ENCODE measurements at places on chromosomes 1 and 21.

- no peak for DNase-seq
These were observed 49.7 kb upstream of the MACF1 start for GRCh38 chr1:39154553-39155421.

GRCh38 chr1:76023669-76024435 lies 50.7 kb upstream of the ST6GALNAC3 start:
- no peak for DNase-seq

DNA sequence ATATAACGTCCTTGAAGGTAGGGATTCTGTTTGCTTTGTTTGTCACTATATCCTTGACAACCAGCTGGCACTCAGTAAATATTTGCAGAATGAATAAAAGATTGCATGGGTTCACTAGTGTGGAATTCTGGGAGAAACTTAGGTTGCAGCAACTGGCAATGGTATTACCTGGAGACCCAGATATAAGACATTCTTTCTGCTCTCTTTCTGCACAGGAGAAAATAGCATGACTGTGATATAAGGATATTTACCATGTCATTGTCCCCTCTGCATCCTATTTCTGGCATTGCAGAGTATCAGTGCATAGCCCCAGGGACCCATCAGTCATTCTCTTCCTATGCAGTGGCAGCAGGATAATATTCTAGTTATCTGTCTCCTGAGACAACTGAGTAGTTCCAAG lies 308.9 kb upstream of the LRRC7 start:
- DNase-seq: no peak

DNA sequence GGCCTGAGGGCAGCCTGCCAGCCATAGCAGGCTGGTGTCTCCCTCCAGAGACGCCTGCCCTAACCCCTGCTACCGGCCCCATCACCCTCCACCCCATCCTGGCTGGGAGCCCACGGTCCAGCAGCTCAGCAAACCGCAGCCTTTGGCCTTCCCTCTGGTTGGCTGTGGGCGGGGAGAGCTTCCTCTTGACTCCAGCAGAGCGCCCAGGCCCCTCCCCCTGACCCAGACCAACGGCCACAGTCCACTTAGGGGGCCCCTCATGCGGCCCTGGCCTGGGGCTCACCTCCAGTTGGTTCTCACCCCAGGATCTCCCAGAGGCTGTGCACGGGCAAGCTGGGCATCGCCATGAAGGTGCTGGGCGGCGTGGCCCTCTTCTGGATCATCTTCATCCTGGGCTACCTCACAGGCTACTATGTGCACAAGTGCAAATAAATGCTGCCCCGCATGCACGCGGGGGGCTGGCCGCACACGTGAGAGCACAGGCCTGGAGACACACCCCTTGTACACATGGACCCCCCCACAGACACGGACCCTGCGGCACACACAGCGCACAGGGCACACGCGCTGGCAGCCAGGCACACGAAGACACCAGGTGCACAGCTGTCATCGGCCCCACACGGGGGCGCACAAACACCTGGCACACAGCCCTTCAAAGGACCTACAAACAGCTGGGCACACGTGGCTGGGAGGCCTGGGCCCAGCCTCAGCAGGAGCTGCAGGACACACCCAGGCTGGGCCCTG lies 3.1 kb downstream of the SMIM1 start:
- peak; percentile 37 for DNase-seq

- no peak for DNase-seq
These were observed 6.8 kb upstream of the HAX1 start for GRCh38 chr1:154265586-154265985.

- DNase-seq: no peak
These were observed 16.8 kb downstream of the TAF13 start for GRCh38 chr1:109059026-109059425.

DNA sequence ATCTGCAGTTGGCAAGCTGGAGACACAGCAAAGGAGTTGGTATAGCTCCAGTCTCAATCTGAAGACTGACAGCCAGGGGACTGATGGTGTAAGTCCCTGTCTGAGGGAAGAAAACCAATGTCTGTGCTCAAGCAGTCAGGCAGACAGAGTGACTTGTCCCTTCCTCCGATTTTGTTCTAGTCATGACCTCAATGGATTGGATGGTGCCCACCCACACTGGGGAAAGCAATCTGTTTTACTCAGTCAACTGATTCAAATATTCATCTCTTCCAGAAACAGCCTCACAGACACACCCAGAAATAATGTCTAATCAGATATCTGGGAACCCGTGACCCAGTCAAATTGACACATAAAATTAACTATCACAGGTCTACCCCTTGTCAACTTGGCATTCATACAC lies 11.9 kb upstream of the MRPL39 start:
- no peak for DNase-seq

DNA sequence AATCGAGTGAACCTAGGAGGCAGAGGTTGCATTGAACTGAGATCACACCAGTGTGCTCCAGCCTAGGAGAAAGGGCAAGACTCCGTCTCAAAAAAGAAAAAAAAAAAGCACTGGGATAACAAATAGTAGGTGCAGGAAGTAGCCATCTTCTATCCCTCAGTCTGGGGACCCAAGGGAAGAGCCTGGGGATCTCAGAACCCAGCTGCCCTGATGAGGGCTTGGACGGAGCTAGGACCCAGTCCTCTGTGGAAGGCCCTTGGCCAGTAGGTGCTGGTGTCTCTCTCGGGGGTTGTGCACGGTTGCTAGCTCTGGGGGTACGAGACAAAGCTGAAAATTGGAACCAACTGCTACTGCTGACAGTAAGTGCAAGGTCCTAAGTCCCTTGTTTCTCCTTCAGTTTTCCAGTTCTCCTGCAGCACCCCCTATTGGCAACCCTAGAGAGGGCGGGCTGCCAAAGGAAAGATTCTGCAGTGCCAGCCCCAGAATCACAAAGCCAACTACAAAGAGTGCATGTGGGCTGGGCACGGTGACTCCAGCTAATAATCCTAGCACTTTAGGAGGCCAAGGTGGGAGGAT lies 57.6 kb upstream of the KIF1B start:
- no peak for DNase-seq

GRCh38 chr1:16998589-16998988 lies 13.1 kb downstream of the ATP13A2 start:
- DNase-seq: no peak

- DNase-seq: no peak
These were observed 2.2 kb upstream of the ZBTB7B start for GRCh38 chr1:155000411-155000725.

DNA sequence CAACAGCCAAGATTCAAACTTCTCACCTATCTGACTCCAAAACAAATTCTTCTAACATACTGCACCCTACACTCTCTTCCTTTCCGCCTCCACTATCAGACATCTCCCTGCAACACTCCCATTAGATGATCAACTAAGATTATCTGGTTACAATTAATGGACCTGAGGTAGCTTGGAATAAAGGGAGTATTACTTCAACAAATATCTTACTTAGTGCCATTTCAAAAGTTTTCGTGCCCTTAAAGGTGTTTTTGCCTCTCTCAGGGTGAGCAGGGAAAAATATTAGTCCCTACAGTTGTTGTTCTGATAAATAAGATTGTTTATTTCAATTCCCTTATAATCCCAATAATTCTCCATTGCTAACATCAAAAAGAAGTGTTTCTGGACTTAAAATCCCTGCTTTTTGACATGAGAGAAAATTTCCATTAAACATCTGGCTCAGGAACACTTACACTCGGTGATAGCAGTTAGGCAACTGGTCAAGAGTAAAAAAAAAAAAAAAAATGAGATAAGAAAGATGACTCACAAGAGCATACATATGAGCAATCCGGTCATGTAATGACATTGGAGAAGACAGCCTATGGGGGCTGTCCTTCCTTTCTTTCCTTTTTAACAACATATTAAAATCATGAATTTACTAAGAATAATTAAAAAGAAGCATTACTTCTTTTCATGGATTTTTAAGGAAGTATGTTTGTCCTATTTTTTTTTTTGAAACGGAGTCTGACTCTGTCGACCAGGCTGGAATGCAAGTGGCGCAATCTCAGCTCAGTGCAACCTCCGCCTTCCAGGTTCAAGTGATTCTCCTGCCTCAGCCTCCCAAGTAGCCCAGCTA lies 7.6 kb downstream of the RSBN1 start:
- no peak for DNase-seq

- DNase-seq: no peak
These were observed 133.7 kb downstream of the SMYD2 start for GRCh38 chr1:214414691-214415090.

DNA sequence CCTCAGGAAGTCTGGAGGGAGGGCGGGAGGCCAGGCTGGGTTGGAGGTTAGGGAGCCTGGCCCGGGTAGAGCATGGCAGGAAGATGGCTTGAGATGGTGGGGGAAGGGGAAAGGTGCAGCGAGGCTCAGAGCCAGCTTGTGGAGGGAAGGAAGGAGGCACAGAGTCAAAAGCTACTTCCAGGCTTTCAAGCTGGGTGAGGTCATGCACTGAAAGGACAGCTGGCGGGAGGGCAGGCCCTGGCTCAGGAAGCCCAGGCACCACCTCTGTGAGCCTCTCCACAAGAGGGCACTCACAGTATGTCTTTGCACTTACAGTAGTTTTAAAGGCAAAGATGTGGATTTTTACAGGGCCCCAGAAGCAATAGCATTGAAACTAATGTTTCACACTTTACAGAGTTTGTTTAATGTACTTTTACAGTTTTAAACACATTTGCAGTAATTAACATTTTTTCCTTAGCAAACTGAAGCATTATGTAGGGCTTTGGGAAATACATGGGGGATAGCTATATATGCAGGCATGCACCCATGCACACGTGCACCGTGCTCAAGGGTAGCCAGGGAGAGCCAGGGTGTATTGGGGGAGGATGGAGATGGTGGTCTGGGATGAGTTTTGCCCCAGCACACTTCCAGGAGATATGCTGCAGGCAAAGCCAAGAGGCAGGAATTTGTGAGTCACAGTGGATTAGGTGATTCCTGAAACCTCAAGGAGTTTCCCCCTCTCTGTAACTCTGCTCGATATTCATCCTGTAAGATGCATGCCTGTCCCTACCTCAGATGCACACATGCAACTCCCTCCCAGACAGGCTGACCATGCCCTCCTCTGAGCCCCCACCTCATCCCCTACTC lies 6.1 kb upstream of the ADAM15 start:
- DNase-seq: no peak

- no peak for DNase-seq
These were observed 13.8 kb downstream of the FASLG start for GRCh38 chr1:172672720-172673119.

- DNase-seq: no peak
These were observed 28.3 kb upstream of the PKN2 start for GRCh38 chr1:88655685-88656299.

DNA sequence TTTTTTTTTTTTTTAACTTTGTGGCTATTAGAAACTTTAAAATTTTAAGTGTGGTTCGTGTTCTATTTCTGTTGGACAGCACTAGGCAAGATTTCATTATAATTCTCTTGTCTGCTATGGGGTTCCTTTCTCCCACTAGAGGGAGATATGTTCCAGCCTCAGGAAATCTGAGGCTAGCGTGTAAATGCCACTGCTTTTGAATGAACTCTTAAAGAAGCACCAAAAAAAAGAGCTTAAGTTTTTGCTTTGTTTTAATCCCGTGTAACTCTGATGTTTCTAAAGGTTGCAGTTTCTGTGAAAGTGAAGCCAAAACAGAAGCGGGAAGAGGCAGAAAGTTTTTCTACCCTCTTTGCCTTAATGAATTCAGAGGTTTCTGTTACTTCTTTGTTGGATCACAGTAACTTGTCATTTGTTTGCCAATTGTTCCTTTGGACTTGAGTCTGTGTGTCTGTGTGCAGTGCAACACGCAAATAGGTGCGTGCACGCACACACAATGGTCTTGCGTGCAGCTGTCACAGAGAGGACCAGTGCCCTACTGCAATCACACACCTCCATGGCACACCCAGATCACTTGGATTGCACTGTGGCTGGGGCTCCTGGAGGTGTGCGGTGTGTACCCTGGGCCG lies 32.3 kb downstream of the HHAT start:
- no peak for DNase-seq

GRCh38 chr21:25913479-25913878 lies 178.7 kb downstream of the GABPA start:
- DNase-seq: no peak

DNA sequence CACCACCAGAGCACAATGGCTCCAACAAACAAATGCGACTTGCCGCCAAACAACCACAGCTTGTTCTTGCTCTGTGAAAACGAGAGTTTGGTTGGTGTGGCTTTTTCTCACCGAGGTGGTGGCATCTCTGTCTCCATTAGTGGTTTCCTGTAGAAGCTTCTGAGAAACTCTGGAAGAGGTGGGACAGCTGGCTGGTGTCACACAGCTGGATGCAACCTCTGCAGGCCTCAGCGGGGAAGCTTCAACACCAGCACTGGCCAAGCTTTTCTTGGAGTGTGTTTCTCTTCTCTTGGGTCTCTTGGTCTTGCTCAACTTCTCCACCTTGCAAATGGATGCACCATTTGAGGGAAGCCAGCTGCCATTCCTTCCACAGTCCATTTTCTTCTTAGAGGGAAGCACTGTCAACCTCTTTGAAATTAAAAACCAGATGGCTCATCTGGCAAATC lies 124.8 kb downstream of the KCNN3 start:
- DNase-seq: peak; percentile 42

- no peak for DNase-seq
These were observed 2.3 kb downstream of the TTLL7 start for GRCh38 chr1:83996621-83997020.

DNA sequence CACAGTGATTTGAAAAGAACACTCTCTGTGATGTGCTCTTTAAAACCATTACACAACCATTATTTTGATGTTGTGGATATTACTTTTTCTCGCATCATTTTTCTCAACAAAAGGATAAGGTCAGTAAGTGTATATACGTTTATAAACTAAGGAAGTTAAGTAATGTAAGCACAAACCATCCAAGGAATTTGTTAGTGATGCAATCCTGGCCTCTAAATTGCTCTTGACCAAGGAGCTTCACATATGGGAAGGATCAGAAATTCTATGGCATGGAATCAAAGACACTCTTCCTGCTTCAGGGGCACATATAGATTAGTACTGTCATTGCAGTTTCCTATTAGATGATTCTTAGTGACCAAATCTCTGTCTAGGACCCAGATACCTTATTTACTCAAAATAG lies 3.6 kb upstream of the PPP2R5A start:
- DNase-seq: no peak

GRCh38 chr1:21335750-21336224 lies 45.5 kb upstream of the ECE1 start:
- no peak for DNase-seq

DNA sequence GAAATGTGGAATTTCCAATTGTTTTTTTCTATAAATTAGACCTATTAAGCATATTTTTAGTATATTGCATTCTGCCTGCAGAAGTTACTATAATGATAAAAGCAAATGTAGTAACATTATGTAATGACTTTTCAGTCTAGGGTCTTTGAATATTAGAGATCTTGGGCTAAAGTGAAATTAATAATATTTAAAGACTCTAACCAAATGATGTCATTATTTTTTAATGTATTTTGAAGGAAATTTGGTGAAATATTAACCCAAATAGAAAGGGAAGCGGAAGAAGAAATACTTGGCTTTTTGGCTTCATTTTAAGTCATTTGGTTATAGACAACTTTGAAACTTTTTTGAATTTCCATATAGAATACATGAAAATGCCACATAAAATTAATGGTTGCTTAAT lies 26.8 kb downstream of the RAB4A start:
- DNase-seq: no peak

GRCh38 chr1:10727751-10728232 lies 68.7 kb downstream of the CASZ1 start:
- DNase-seq: no peak

- no peak for DNase-seq
These were observed 73.9 kb downstream of the SCCPDH start for GRCh38 chr1:246798107-246798506.

Data from stimulated activated CD8-positive, alpha-beta memory T cell treated with anti-CD3 and anti-CD28 coated beads, Interleukin-15, amount 100 ng/mL, for 48 hours (primary cell).